ENCODE measurements at places on chromosomes 12 and 14.
A peak's percentile ranks its signal among the peaks of the same experiment; 100 is the strongest.

DNA sequence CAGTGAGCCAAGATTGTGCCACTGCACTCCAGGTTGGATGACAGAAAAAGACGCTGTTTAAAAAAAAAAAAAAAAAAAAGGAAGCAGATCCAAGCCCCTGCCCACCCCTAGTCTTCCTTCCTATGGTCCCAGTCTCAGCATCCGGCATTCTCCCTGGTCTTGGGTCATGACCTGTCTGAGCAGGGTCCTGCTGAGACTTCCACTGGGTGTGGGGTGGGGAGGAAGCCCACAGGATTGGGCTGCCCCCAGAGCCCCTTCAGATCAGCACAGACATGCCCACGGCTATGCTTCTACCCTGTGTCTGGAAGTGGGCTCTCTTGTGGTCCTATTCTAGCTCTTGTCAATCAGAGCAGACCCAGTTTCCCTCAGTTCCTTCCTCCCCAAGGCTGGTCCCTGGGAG lies 12.6 kb upstream of the PLEK2 start:
- DNase-seq = no peak

DNA sequence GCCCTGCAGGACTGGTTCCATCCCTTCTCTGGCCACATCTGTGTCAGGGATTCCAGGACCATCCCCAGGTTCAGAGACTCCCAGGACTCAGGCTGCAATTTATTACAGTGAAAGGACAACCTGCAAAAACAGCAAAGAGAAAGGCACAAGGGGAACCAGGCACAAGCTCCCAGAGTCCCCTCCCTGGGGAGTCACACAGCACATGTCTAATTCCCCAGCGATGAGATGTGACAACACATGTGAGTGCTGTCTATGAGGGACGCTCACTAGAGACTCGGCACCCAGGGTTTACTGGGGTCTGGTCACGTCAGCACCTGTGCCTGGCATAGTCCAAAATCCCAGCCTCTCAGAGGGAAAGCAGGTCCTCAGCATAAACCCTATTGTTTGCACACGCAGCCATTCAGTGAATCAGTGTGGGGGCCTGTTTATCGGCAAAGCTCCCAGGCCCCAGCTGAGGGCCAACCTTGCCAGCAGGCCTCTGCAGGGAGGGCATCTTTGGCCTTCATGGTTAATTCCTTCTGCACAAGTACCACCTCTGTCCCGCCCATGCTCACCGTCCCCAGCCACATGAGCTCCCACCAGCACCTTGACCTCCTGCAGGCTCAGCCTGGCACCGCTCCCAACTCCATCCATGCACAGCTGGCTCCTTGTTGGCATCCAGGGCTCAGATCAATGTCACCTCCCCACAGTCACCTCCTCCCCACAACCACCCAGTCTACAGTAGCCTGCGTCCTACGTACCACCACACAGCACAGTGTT lies 198.9 kb upstream of the SFSWAP start:
- DNase-seq = no peak

- DNase-seq = no peak
These were observed 30.7 kb downstream of the FLVCR2 start for GRCh38 chr14:75609116-75609515.

DNA sequence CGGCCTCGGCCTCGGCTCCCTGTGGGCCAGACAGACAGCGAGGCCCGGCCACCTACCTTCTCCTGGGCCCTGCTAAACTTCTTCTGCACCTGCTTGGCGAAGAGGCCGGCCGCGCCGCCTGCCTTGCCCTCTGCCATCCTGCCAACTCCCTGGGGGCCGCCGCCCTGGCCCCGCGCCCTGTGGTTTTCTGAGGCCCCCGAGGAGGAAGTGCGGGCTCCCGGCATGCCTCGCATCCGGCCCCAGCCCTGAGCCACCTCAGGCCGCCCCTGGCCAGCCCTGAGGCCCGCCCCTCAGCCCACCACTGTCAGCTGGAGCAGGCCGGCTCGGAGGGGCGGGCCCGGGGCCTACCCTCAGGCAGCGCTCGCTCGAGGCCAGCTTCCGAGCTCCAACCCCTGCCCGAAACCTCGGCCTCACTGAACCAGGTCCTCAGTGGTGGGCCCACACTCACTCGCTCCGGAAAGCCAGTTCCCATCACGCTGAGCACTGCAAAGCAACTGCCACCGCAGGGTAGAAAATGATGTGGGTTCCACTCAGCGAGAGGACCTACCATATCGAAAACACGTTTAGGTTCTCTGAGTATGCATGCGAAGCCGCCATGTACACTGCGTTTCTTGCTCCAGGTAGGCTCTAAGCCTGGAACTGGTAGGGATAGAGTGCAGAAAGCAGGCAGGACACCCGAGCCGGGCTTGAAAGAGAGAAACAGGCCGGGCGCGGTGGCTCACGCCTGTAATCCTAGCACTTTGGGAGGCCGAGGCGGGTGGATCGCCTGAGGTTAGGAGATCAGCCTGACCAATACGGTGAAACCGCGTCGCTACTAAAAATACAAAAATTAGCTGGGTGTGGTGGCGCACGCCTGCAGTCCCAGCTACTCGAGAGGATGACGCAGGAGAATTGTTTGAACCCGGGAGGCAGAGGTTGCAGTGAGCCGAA lies at the start of gene BIN2:
BIN2 (minus strand) TSS at position 209 of the 930 bp plus-strand sequence; CDS start at position 137, 72 bp downstream.
- DNase-seq = peak; percentile 35

DNA sequence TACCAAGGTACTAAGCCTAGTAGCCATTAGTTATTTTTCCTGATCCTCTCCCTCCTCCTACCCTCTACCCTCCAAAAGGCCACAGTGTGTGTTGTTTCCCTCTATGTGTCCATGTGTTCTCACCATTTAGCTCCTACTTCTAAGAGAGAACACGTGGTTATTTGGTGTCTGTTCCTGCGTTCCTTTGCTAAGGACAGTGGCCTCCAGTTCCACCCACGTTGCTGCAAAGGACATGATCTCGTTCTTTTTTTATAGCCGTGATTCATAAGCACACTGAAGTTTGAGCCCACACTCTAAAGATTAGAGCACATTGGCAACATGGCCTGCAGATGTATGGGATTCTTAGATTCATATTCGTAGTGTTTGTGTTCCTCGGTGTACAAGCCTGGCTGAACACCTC lies 8.1 kb upstream of the STX2 start:
- DNase-seq = no peak

DNA sequence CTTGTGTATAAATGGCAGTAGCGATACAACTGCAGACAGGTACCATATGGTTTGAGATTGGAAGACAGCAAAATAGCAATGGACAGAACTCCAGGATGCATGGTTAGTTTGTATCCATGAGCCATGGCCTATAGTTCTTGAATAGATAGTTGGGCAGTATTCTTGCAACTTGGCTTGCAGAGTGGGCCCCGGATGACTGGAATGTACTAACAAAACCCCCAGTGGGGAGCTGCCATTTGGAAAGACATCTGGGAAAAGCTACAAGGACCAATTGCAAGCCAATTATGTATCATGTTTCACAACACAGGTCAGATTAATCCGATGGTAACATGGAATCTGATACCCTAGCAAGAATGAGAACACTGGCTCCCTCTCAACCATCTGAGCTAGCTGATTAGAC lies 279.6 kb downstream of the RERGL start:
- DNase-seq = no peak

DNA sequence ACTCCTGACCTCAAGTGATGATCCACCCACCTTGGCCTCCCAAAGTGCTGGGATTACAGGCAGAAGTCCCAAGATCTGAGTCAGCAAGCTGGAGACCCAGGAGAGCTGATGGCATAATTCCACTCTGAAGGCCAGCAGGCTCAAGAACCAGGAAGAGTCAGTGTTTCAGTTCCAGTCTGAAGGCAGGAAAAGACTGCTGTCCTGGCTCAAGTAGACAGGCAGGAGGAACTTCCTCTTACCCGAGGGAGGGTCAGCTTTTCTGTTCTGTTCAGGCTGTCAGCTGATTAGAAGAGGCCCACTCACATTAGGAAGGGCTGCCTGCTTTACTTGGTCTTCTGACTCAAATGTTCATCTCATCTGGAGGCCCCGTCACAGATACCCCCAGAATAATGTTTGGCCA lies 206.0 kb upstream of the MYL2 start:
- no peak for DNase-seq

- DNase-seq = no peak
These were observed 501 bp downstream of the C1R start for GRCh38 chr12:7091660-7092228.

GRCh38 chr14:59022144-59022543 lies 166.3 kb upstream of the DAAM1 start:
- no peak for DNase-seq

- DNase-seq = no peak
These were observed 24.1 kb downstream of the DMAC2L start for GRCh38 chr14:50335989-50336824.

DNA sequence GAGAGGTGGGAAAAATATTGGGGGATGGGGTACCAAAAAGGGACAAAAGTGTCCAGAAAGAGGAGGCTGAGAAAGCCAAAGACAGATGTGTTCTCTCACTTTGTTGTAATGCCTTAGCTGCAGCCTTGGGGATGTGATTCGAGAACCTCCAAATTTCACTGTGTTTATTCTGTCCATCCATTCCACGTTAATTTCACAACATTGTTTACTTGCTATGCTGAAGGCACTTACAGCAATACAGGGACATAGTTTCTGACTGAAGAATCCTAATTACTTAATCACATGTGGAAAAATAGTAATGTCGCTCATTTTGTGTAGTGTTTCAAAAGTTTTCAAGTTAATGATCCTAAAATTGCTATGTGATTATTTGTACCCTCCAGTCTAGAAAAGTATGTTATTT lies 146.2 kb upstream of the SLC38A2 start:
- DNase-seq = no peak

GRCh38 chr14:66087231-66087630 lies 398.9 kb upstream of the CCDC196 start:
- DNase-seq = no peak

DNA sequence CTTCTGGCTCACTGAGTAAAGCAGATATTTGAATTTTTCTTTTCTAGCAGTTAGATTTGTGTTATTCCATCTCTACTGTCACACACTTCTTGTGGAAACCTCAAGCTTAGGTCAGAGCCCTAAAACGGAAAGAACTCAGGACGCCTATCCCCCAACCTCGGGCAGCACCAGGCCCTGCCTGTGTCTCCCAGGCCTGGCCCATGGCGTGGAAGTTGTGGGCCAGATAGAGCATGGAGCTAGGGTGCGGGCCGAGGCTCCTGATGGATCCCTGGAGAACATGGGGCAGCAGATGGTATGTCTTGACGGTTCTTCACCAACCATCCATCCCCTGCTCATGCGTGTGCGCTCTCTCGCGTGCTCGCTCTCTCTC lies 20.6 kb downstream of the P2RX4 start:
- DNase-seq = no peak

- DNase-seq = no peak
These were observed 65.5 kb downstream of the FBXO34 start for GRCh38 chr14:55336691-55337090.

GRCh38 chr12:94421868-94422740 lies 37.6 kb downstream of the CEP83 start:
- DNase-seq = no peak

GRCh38 chr14:51277753-51278415 lies 37.8 kb downstream of the TMX1 start:
- DNase-seq = no peak

DNA sequence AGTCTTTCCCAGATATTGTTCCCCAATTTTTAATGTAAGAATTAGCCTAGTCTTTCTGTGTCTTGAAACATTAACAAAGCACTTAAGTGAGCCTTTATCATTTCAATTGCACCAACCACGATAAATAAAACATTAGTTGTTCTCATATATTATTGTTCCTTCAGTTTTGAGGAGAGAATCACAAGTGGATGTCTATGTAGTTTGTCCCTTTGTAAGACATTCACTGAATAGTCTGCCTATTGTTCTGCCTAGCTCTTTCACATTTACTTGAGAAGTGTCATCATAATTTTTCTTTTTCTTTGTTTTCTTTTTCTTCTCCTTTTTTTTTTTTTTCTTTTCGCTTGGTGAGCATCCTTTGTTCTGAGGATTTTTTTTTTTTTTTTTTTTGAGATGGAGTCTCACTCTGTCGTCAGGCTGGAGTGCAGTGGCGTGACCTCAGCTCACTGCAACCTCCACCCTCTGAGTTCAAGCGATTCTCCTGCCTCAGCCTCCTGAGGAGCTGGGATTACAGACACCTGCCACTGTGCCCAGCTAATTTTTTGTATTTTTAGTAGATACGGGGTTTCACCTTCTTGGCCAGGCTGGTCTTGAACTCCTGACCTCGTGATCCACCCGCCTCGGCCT lies 129.7 kb downstream of the SYT1 start:
- no peak for DNase-seq

GRCh38 chr12:52238916-52239646 lies 6.0 kb downstream of the KRT7 start:
- no peak for DNase-seq

DNA sequence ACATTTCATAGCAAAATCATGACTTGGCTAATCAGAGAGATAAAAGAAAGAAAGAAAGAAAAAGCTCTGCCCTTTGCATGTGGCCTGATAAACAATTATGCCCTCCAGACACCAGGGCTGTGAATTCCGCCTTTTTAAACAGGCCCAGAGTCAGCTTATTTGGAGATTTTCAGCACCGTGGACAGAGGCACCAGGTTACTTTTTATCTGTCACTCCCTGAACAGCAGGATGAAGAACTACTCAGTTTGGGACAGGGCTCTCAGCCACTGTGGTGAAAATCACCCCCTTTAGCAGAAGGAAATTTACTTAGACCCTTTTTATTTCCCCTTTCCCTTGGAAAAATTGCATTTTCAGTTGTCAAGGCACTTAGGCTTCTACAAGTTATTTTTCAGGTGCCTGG lies 359.9 kb downstream of the NRXN3 start:
- no peak for DNase-seq

GRCh38 chr14:91018481-91018880 lies 42.0 kb downstream of the RPS6KA5 start:
- no peak for DNase-seq

DNA sequence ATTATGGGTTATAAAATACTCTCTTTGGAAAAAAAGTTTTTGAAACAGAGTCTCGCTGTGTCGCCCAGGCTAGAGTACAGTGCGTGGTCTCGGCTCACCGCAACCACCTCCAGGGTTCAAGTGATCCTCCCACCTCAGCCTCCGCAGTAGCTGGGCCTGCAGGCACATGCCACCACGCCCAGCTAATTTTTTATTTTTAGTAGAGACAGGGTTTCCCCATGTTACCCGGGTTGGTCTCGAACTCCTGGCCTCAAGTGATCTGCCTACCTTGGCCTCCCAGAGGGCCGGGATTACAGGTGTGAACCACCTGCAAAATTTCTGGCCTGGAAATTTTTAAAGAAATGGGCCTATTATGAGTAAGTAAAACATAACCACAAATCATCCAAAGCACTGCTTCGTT lies 3.8 kb downstream of the USP15 start:
- DNase-seq = no peak

DNA sequence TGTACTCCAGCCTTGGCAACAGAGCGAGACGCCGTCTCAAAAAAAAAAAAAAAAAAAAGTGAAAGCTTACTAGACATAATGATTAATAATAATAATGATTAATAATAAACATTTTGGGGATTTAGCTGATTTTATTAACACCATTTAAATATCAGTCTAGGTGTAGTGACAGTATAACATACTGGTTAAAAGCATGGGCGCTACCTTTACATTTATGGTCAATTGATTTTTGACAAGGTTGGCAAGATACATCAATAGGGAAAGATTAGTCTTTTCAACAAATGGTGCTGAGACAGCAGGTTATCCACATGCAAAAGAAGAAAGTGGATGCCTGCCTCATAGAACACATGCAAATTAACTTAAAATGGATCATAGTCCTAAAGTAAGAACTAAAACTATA lies 34.3 kb downstream of the TXNRD1 start:
- DNase-seq = no peak

GRCh38 chr12:62260733-62261683 lies 804 bp downstream of the USP15 start:
- no peak for DNase-seq

- DNase-seq = no peak
These were observed 157.7 kb downstream of the TTC7B start for GRCh38 chr14:90658541-90658967.
